Choroid plexus epithelial cell (primary cell): ENCODE measurements at places on chromosomes 3 and 15.

- DNase-seq, result peak; percentile 67
These were observed 65.1 kb downstream of the GOLIM4 start for GRCh38 chr3:168030577-168030976.

- DNase-seq, result no peak
These were observed 25.2 kb upstream of the SLCO2A1 start for GRCh38 chr3:134054881-134055280.

DNA sequence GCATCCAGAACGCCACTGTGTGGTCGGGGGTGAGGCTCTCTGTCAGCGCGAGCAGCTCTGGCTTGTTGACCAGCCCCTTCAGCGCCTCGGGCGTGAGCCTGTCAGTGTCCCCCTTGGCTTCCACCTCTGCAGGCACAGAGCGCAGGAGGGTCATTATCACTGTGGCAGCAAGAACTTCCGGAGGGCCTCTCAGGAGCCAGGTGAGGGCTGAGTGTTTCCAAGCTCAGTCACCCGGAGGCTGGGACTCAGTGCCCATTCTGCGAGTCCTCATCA lies 9.0 kb downstream of the ARPIN start:
- DNase-seq, result no peak

DNA sequence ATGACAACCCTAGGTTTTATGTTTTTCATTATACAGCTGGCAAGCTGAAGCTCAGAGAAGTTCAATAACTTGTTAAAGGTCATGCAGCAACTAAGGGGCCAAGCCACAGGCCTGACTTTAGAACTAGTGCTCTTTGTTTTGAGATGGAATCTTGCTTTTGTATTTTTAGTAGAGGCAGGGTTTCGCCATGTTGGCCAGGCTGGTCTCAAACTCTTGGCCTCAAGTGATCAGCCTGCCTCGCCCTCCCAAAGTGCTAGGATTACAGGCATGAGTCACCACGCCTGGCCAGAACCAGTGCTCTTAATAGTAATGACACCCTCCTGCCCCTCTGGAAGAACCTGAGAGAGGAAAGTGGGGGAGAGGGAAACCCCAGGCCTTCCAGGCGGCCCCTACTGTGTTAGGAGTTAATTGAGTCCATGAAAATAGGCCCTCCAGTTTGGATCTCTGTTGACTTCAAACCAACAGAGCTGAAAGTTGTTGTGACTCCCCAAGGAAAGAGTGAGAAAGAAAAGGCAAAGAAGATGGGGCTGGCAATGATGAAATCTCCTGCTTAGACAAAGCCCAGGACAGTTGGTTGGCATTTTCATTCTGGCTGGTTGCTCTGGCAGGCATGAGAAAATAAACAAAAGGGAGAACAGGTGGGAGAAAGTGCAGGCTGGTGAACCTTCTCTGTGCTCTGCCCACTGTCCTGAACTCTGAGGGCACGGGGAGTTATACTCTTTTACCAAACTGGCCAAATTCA lies 3.6 kb upstream of the PRRT3 start:
- no peak for DNase-seq

DNA sequence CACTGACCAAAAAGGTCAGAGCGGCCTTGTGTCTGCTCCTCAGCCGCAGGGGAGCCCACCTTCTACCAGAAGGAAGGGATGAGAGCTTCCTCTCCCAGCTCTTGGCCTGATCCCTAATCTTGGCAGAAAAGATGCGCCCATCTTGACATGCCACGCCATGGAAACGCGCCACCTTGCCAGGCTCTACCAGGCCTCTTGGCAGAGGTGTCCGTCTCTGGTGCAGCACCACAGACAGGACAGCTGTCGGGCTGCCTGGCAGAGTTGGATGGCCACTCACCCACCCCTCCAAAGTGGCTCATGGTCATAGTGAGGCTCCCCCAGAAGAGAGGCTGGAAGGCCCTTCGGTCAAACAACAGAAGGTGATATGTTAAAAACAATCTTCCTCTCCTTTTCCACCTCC lies 105.2 kb downstream of the LIPC start:
- no peak for DNase-seq

DNA sequence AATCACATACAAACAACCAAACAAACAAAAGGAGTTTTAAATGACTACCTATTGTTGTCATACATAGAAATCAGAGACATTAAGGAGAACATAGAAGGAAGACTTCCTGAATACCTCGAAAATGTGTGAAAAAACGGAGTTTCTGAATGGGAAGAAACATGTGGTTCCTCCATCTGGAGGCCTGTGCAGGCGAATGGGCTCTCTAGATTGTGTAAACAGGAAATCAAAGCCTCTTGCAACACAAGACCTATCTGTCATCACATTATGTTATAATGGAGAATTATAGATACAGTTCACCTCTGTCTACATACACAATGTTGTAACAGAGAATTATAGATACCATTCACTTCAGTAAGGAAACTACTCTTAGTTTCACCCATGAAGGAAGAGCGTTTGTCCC lies 44.1 kb downstream of the RUBCN start:
- peak; percentile 82 for DNase-seq

DNA sequence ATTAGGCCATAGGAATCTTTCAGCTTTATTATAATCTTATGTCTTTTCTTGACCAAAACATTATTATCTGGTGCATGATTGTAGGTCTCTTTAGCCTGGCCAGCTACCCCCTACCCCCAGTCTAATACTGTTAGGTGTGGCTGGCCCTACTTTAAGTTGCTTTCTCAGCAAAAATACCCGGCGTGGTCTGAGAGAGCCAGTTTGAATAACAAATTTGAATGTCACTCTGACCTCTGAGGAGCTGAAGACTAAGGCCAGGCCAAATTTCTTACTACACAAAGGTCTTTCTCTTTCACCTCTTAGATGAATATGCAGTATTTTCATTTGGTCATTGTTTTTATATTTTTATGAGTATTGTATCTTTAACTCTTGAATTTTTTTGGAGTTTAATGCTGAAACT lies 188.5 kb upstream of the MLF1 start:
- no peak for DNase-seq

GRCh38 chr3:89046661-89047060 lies 60.8 kb upstream of the EPHA3 start:
- no peak for DNase-seq

DNA sequence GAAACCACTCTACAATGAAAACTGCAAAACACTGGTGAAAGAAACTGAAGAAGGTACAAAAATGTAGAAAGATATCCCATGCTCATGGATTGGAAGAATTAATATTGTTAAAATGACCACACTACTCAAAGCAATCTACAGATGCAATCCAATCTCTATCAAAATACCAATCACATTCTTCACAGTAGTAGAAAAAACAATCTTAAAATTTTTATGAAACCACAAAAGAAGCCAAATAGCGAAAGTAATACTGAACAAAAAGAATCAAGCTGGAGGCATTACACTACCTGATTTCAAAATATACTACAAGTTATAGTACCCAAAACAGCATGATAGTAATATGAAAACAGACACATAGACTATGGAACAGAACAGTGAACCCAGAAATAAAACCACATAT lies 36.9 kb downstream of the TXNRD3 start:
- peak; percentile 65 for DNase-seq

- DNase-seq, result no peak
These were observed 753 bp upstream of the MYO5A start for GRCh38 chr15:52529341-52529924.

GRCh38 chr3:150251187-150252062 lies 156.7 kb upstream of the TSC22D2 start:
- DNase-seq, result peak; percentile 66

- DNase-seq, result peak; percentile 90
These were observed 42.5 kb downstream of the MCF2L2 start for GRCh38 chr3:183385698-183386613.

- DNase-seq, result no peak
These were observed 589.6 kb downstream of the IGSF11 start for GRCh38 chr3:118445036-118445435.

DNA sequence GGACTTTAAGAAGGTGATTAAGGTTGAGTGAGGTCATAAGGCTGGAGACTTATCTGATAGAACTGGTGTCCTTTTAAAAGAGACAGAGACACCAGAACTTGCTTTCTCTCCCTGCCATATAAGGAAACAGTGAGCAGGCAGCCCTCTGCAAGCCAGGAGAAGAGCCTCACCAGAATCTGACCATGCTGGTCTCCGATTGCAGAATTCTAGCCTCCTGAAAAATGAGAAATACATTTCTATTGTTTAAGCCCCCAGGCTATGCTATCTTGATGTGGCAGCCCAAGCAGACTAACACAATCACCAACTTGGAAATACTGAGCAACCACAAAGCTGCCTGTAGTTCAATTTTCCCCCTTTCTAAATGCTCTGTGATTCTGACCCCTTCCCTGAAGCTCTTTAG lies 161.4 kb upstream of the RARB start:
- DNase-seq, result no peak

DNA sequence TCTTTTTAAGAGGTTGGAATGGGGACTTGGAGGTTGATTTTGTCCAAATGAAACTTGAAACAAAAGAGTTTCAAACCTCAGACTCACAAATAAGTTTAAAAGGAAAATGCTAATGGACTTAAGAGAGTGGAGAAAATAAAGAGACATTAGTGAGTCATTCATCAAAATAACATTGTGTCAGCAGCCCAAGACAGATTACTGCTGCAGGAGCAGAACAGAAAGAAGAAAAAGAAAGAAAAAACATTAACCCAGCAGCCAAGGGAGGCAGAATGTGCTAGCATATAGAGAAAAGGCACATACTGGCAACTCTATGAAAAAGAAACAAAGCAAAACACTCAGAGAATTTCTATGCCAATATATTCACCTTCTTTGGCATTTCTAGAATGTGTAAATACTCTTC lies 42.6 kb downstream of the ADAMTS9 start:
- DNase-seq, result peak; percentile 67

- DNase-seq, result no peak
These were observed 497.4 kb upstream of the RASGRP1 start for GRCh38 chr15:39061952-39062464.

GRCh38 chr3:184874709-184875644 lies 63.0 kb downstream of the VPS8 start:
- DNase-seq, result peak; percentile 66

DNA sequence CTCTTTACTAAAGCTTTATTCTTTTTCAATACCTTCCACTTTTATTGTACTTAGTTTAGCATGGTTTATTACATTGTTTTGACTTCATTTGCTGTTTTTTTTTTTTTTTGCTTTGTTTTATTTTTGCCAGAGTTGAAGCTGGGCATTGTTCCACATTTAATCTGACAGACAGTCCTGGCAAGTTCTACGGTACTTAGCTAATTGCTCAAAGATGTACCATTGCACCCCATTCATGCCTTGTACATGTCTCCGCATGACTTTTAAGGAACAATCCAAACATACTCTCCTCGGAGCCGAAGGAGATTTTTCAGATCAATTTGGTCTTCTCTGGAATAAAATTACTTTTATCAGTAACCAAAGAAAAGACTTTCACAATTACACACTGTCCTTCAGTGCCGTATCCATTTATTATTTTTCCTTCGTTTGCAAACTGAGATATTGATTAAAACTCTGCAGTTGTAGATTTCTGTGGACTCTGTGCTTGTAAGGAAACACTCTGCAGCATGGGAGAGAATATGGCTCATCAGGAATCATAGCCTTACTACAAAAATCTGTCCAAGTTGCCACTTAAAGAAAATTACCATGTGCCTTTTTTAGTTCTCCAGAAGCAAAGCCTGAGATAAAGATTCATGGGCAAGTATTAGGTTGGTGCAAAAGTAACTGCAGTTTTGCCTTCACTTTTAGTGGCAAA lies 952.0 kb downstream of the AGBL1 start:
- DNase-seq, result no peak

DNA sequence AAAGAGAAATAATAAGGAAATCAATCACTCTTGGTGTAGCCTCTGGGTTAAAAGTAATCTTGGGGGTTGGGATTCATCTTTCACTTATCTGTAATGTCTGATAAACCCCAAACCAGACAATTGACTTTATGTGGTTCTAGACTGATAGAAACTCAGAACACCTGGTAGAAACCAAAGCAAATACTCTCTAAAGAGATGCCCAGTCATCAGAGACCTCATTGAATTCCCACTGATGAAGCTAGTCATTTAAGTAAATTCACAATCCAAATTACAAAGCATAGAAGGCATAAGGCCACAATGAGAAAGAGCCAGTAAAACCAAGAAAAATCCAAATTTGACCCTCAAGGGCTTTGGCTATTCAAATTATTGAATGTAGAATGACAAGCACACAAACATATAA lies 250.6 kb downstream of the MBNL1 start:
- no peak for DNase-seq

- no peak for DNase-seq
These were observed at the start of gene WDR72 for GRCh38 chr15:53759411-53759931. Gene WDR72 (minus strand): TSS chr15:53759663. CDS start chr15:53733149, 26,514 bp downstream.

DNA sequence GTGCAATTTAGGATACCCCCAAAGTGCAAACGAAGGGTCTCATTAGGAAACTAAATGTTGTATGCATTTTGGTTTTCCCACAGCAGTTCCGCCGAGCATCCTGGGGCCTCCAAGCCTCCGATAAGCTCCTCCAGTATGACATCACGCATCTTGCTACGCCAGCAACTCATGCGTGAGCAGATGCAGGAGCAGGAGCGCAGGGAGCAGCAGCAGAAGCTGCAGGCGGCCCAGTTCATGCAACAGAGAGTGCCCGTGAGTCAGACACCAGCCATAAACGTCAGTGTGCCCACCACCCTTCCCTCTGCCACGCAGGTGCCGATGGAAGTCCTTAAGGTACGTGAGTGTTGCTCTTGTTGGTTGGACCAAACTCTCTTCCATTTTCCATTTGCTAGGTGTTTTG lies 120.5 kb upstream of the SAMMSON start:
- no peak for DNase-seq

DNA sequence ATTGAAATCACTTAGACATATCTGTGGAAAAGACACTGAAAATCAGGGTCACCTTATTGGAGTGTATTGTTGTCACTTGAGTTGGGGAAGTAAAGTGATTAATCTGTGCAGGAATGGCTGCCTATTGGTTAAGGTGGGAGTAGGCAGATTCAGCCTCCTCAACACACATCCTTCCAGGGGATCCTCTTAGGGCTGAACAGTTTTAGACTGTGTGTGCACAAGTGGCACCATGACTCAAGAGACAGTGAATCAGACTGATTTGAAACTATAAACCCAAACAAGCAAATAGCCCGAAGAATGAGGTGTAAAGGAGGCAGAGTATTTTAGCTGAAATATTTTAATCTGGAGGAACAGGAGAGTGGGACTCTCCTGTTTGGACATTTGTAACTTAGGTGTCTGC lies 4.9 kb downstream of the ABHD17C start:
- DNase-seq, result no peak

- DNase-seq, result no peak
These were observed 143.1 kb downstream of the MYLK start for GRCh38 chr3:123741041-123741511.
